ENCODE measurements at places on chromosomes 4 and X.

DNA sequence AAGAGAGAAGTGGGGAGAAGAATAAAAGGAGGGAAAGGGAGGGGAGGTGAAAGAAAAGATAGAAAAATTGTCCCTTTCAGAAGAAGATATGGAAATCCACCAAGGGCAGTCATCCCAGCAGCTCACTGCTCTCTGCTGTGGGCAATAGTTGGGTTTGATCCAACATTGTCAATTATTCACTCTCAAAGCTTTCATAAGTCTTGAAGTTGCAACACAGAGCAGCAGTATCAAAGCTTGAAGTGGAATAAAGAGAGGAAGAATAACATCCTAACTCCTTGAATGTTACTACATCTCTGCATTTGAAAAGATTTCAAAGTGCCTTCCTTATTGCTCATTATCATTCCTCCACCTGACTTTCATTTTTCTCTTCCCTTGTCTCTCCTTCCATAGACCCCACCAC, 62.3 kb upstream of the HHIP start:
- no peak for DNase-seq

- DNase-seq, result no peak
These were observed 74.4 kb downstream of the SORCS2 start for GRCh38 chr4:7266525-7267292.

DNA sequence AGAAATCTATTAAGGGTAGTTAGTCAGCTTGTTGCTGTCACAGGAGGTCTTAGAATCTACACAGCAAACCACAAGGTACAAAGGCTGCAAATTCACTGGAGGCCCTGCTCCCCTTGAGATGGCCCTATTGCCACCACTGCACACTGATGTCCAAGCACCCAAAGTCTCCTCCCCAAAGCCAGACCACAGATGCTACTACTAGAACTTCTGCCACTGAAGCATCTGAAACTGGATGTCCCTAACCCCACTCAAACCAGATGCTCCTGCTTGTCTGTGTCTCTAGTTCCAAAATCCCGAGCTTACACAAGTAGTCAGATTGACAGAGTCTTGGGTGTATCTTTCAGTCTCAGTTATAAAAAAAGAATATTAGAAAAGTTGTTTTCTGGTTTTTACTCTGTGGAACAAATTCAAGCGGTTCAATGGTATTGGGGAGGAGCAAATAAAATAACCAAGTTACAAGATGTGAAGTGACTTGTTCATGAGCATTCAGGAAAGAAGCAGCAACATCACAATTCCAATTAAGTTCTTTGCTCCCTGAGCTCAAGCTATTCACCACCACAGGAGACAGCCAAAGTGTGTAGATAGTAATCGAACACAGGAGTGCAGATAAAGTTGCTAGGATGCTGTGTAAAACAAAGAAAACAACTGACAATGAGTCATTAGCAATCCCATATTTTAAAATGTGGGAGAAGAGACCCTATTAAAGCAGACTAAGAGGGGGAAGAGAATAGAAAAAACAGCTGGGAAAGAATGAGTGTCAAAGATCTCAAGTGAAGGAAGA, 352.3 kb downstream of the PDGFC start:
- DNase-seq, result no peak

- DNase-seq, result no peak
These were observed 94.2 kb upstream of the SMIM31 start for GRCh38 chr4:164659765-164660164.

GRCh38 chrX:867966-868647, 237.5 kb downstream of the SHOX start:
- no peak for DNase-seq

GRCh38 chrX:43423876-43424275, 232.2 kb upstream of the MAOA start:
- no peak for DNase-seq

GRCh38 chrX:120014354-120015130, 62.9 kb downstream of the RHOXF2B start:
- DNase-seq, result no peak

DNA sequence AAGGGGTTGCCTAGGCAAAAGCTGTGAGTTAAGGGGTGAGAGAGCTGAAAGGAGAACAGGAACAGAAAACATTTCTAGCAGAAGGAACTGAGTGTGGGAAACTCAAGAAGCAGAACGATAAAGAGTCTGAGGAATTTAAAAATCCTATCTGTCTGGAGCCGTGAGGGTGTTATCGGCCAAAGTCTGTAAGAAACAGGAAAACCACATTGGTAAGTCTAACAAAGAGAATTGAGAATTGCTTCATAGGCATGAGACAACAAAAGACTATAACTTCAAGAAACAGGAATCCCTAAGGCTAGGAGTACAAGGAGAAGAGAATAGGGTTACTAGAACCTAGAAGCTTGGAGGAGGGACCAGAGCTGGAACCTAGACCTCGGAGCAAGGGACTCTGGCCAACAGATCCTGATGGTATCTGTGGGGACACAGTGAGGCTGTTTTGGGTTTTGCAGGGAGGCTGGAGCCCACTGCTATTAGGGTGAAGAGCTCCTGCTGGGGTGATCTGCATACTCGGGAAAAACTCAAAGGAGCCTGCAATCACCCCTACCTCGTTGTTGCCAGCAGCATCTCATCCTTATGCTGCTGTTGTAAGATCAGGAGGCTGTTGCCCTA, 175.6 kb downstream of the FBXO8 start:
- DNase-seq, result no peak

GRCh38 chr4:158035662-158036195, 137.1 kb downstream of the GASK1B start:
- no peak for DNase-seq

DNA sequence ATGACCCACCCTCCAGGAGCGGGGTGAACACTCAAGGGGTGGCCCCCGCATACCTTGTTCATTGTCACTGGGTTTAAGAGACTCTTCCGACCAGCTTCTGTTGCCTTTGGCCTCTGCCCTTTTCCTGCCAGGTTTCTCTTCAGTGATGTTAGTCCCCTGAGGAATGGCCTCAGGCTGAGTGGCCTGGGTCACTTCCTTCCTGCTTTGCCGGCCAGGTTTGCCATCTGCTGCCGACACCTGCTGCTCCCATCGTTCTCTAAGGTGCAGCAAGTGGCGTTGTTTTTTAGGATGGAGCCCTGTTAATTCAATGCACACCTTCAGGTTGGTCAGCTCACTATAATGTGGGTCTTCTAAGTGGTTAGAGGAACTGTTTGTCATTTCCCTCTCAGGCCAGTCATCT, 34.2 kb downstream of the BCOR start:
- no peak for DNase-seq

- DNase-seq, result no peak
These were observed 217.2 kb downstream of the UGT8 start for GRCh38 chr4:114815760-114816159.

DNA sequence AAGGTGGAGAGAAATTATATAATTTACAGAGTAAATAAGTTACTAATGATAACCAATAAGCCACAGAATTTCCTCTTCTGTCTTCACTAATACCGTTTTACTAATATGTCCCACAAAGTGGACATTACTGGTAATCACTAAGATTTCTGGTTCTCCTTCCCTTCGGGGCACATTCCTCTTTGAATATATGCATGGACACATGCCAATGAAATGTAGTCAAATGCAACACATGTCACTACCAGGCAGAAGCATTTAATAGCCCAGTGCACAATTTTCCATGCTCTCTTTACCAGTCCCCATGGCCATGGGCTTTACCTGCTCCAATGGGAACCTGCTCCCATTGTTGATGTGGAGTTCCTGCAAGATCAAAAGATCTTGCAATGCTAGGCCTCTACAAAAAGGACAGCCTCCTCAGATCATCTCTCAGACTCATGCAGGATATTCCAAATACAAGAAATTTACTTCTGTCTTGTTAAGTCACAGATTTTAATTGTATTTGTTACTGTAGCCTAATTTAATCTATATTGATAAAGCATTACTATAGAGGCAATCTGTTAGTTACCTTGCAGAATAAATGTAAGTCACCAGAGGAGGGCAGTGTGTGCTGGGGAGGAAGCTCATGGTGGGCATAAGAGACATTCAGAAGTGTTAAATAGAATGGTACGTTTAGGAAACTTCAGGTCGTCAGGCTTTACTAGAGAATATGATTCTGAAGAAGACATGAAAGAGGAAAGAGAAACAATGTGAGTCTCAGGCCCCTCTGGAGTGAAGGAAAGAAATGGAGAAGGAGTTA, 37.1 kb upstream of the INPP4B start:
- DNase-seq, result no peak

GRCh38 chr4:134862116-134862515, 660.5 kb upstream of the PABPC4L start:
- DNase-seq, result no peak
